NCI-H1092 (cell line): ENCODE measurements at places on chromosomes 2 and 18.

DNA sequence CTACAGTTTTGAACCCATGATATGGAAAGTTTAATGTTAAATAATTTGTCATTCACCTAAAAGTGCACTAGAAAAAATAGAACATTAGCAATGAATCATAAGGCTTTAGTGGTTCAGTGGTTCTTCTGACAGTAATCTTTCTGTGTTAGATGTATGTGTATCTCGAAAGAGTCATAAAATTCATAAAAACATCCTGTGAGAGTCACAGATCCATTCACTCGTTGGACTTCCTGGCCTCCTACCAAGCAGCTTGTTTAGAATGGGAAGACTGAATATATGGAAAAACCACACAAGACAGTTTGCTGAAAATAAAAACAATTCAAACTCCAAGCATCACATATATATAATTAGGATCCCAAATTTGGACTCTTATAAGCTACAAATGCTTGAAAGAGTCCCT lies 34.8 kb downstream of the ADNP2 start:
- no peak for DNase-seq

- no peak for DNase-seq
Observed at GRCh38 chr2:157264099-157264498, 6.6 kb downstream of the GALNT5 start.

GRCh38 chr2:195779491-195779890 lies 122.5 kb downstream of the SLC39A10 start:
- no peak for DNase-seq

- no peak for DNase-seq
Observed at GRCh38 chr2:101793277-101793969, 95.9 kb downstream of the MAP4K4 start.

- no peak for DNase-seq
Observed at GRCh38 chr2:197993830-197994229, 189.4 kb downstream of the PLCL1 start.

- DNase-seq = no peak
Observed at GRCh38 chr18:75496151-75496550, 68.6 kb upstream of the SMIM21 start.

GRCh38 chr2:166140475-166140874 lies 12.7 kb upstream of the SCN1A start:
- DNase-seq = no peak

DNA sequence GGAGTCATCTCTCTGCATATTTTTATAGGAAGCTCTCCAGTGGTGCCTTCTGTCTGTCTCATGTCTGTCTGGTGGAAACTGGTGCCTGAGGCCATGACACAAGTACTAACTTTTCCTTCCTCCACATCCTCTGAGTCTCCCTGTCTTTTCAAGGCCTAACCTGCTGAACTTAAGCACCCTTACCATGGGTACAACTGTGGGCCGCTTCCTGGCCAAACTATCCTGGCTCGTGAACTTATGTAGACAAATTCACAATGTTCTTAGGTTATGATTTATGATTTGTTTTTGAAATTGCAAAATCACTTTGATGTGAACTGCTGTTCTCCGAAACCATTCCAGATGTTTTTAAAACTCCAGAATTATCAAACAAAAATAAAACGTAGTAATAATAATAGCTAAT lies 804.5 kb upstream of the POU3F3 start:
- no peak for DNase-seq

- DNase-seq = peak; percentile 26
Observed at GRCh38 chr2:237558961-237559641, 7.3 kb upstream of the PRLH start.

DNA sequence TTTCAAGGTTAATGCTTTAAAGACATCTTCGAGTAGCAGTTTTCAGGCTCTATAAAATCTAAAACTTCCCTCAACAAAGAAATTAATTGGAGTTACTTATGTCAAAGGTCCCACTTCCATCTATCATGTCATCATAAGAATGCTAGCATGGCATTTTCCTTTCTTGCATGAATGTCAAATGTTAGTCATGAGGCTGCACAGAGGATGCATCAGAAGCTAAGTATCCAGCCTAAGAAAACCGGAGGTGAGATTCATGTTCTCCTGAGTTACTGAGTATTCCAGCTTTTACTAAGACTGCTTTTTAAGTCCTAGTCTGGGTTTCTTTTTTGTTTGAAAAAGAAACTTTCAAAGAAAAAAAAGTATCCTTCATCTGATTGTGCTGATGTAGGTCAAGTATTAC lies 130.6 kb upstream of the CDH19 start:
- DNase-seq = no peak

DNA sequence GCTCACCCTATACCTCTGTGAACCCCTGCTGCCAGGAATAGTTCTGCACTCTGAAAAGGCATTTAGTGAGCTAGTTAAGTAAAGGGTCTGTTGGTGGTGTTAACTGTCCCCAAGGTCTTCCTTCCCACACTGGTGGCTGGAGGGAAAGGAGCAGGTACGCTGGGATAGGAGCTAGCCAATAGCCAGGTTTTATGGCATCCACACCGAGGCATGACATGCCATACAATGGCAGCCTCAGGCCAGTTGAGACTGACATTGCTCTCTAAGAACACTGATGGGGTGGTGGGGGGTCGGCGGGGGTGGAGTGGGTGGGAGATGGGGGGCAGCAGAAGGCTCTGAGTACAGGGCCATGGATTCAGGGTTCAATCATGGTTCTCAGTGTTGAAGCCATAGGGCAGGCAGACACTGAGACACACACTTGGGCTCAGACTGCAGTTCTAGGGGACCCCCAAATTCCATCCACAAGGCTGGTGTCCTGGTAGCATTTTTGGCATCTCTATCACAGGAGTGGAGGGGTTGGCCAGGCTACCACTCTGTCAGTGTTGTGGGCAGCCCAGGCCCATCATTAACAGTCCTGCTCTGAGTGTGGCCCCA lies 136.0 kb downstream of the CTIF start:
- no peak for DNase-seq

DNA sequence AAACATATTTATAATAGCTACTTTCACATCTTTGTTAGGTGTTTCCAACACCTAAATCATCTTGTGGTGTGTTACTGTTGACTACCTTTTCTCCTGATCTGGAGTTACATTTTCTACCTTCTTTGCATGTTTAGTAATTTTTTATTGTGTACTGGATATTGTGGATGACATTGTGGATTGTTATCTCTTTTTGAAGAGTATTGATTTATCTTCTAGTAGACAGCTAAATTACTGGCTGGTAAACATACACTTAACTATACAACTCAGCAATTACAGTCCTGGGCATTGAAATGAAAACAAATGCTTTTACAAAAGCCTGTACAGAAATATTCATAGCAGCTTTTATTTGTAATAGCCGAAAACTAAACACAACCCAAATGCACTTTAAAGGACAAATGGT lies 150.8 kb downstream of the PTRHD1 start:
- no peak for DNase-seq
